ENCODE measurements at places on chromosomes 12 and 14. TPM values are rescaled to one million over a fixed set of nuclear protein-coding genes. Genes with fewer than 3 reads are reported as not detected.

CCDC60 gene
- not detected for polyA plus RNA-seq

MMP14 gene
- 351 TPM for polyA plus RNA-seq

FAM90A1 gene
- not detected for polyA plus RNA-seq

PTCSC3 gene
- polyA plus RNA-seq: not detected

GNPNAT1 gene
- polyA plus RNA-seq: 23.4 TPM

ADAMTS20 gene
- not detected for polyA plus RNA-seq

GRIP1 gene
- 7.4 TPM for polyA plus RNA-seq

IFNG-AS1 gene
- polyA plus RNA-seq: not detected

PZP gene
- polyA plus RNA-seq: not detected

FAR2 gene
- polyA plus RNA-seq: 9.4 TPM

ZDHHC22 gene
- not detected for polyA plus RNA-seq

MYBPC1 gene
- not detected for polyA plus RNA-seq

OTX2 gene
- polyA plus RNA-seq: not detected

IGFBP6 gene
- 291 TPM for polyA plus RNA-seq

KLRF1 gene
- polyA plus RNA-seq: not detected

NID2 gene
- 20.6 TPM for polyA plus RNA-seq

TULP3 gene
- 16.1 TPM for polyA plus RNA-seq

PRH2 gene
- 0.14 TPM for polyA plus RNA-seq

SYCP3 gene
- polyA plus RNA-seq: not detected

RASAL1 gene
- polyA plus RNA-seq: 0.10 TPM

LGALS3 gene
- 156 TPM for polyA plus RNA-seq

SIX1 gene
- 0.36 TPM for polyA plus RNA-seq

HAL gene
- 0.24 TPM for polyA plus RNA-seq
